Inflammatory macrophage treated with lipopolysaccharide for 4 hours (primary cell): ENCODE measurements at places on chromosomes 1 and 21.

DNA sequence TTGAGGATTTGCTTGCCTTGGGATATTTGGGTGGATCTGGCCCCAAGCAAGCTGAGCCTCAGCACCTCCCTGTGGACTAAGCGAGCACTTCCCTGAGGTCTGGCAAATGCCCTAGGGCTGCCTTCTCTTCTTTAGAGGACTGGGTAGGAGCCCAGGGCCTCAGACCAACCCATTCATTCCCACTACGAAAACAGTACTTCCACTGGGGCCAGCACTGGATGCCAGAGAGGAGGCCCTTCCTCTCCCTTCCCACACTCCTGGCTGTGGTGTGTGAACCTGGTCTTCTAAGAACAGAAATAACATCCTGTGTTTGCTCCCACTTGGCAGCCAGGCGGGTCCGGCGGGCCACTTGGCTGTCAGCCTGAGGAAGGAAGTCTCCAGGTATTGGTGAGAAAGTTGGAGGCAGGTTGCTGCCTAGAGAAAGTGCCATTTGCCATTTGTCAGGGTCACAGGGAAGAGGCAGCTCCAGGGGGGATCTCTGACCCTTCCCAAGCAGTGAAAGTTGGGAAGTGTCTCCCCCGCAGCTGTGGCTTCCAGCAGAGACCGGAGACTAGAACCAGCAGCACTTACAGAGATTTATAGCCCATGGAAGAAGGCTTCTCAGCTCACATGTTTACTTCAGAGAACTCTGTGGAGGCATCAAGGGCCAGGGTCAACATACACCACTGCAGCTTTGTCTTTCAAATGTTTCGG is 323.5 kb downstream of the SIPA1L2 start:
- no peak for DNase-seq

DNA sequence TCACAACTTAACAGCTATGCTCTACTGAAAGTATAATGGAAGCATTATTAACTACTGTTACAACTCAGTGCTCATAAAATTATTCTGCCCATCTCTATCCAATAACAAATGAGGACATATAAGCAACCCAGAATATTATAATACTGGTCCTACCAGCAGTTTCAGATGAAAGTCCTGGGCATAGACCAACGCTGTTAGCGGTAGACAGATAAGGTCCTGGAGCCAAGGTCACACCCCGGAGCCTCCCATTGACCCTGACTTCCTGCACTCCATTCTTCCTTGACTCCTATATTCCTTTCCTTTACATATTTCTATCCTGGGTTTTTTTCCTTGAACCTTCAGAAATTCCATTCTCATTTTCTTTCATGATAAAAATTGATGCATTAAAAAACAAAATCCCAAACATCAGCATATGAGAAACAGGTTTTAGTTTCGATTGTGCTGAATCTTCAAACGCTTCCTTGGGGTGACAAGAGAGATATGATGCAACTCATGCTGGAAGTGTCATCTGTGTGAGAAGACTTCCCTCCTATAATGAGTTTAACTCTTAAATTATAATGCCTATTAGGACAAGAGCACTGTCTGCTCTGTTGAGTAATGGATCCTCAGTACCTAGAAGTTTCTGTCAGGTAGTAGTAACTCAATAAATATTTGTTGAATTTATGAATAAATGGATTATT is 831.1 kb downstream of the LRRIQ3 start:
- no peak for DNase-seq

GRCh38 chr1:214438075-214438474 is 113.3 kb downstream of the PTPN14 start:
- no peak for DNase-seq

GRCh38 chr1:27536767-27537166 is 46.8 kb upstream of the WASF2 start:
- DNase-seq, result no peak

GRCh38 chr1:6803357-6803756 is 18.1 kb downstream of the CAMTA1 start:
- DNase-seq, result no peak

- peak; percentile 48 for DNase-seq
Measured at GRCh38 chr1:65147424-65148177, 402 bp upstream of the AK4 start.

- DNase-seq, result no peak
Measured at GRCh38 chr1:50611675-50612074, 188.4 kb upstream of the DMRTA2 start.

DNA sequence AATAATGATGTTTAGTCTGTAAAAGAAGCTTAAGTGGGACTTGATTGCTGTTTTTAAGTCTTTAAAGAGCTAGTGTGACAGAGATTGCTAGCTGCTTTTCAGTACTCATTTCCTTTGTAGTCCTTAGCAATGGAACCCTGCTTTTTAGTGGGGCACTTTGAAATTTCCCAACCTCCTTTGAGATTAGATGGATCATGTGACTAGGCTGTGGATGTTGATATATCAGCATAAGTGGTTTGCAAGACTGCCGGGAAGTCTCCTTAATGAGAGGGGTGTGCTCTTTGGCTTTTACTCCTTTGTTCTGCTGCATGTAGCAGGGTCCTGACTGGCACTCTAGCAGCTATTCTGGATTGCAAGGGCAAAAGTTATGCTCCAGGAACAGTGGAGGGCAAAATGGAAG is 11.2 kb upstream of the RCOR3 start:
- DNase-seq, result no peak

- DNase-seq, result no peak
Measured at GRCh38 chr1:160885042-160885441, at the start of gene ITLN1. ITLN1 (minus strand) TSS chr1:160885180; CDS start chr1:160884877, 303 bp downstream.

GRCh38 chr1:172832006-172832725 is 173.3 kb downstream of the FASLG start:
- DNase-seq, result no peak

DNA sequence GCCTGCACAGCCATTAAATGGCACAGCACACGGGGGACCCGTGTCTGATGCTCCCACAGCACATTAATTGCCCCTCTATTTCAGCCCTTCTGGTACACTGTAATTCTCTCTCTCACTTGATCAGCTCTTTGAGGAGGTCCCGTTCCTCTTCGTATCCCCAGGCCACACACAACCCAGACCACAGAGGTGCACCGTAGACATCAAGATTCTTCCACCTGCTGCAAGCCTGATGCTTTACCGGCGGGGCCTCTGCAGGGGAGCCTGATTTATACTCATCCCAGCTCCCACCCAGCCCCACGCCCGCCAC is 759 bp downstream of the SMYD3 start:
- DNase-seq, result no peak

DNA sequence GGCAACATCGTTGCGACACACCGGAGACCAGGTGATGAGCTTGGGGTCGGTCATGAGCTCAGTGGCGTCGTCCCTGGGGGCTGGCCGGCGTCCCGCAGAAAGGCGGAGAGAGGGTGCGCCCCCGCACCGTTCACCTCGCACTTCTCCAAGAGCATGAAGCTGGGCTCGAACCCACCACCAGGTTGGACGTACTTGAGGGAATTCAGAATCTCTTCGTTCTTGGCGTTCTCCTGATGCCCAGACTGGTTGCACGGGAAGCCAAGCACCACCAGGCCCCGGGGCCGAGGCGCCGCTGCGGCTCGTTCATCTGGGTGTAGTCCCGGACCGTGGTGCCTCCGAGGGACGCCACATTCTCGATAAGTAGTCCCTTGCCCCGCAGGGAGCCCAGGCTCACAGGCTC is 176.6 kb upstream of the ADAMTS5 start:
- no peak for DNase-seq

GRCh38 chr21:28257276-28257675 is 735.4 kb downstream of the LTN1 start:
- no peak for DNase-seq

DNA sequence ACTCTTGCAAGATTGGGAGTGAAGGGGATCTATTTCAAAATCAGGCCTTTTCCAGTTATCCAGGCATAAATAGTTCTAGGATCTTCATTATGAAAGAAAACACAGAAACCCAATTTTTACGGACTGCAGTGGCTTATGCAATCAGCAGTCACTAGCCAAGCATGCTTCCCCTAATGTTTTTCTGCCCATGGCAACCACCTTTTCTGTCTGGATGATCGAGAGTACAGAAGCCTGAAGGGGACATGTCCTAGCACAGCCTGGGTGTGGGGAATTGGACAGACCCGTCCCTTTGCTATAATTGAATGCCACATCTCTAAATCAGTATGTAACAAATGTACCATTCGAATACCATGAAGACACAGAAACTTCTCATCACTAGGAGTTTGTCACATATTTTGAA is 29.8 kb upstream of the NCAM2 start:
- no peak for DNase-seq

DNA sequence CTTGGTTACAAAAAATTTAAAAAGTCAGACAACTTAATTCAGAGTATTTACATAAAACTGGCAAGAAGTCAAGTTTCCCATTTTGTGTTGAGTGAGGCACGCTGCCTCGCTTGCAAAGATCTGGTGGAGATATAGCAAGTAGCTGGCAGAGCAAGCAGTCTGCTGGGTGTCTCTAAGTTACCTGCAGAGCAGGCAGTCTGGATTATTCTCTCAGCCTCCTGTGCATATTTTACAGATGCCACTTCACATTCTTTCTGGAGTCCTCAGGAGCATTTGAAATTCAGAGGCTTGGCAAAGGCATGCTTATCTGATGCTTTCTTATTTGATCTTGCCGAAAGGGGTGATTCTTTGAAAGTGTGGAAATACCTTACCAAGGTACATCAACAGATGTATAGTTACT is 640.4 kb upstream of the ADGRL4 start:
- no peak for DNase-seq

GRCh38 chr1:163668472-163668871 is 346.7 kb downstream of the NUF2 start:
- DNase-seq, result no peak

GRCh38 chr1:51444534-51445192 is 74.4 kb downstream of the EPS15 start:
- no peak for DNase-seq

- DNase-seq, result peak; percentile 51
Measured at GRCh38 chr1:160522622-160523345, at the start of gene SLAMF6. SLAMF6 (minus strand) TSS chr1:160523255; CDS start chr1:160523192, 63 bp downstream.

GRCh38 chr21:29074007-29074376 is 544 bp upstream of the CCT8 start:
- no peak for DNase-seq

- DNase-seq, result no peak
Measured at GRCh38 chr1:214538496-214538895, 12.9 kb downstream of the PTPN14 start.

- no peak for DNase-seq
Measured at GRCh38 chr1:164702216-164702615, 143.2 kb downstream of the PBX1 start.
